GM18507 (cell line): ENCODE measurements at places on chromosomes 13 and 19.

DNA sequence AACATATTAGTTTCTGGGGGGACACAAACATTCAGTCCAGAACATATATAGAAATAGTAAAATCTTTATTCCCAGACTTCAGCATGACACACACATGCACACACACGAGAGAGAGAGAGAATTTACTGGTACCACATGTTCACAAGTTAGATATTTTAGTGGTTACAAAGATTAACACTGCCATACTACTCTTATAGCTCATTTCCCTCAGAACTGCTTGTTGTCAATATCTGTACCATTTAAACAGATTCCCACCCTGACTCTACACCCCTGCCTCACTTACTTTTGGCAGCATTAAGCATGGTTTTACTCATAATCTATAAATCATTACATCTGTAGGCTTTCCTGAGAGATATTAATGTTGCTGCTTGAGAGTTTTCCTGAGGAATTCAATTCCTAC lies 524.7 kb upstream of the HTR2A start:
- no peak for DNase-seq

GRCh38 chr13:77079902-77080413 lies 53.0 kb upstream of the FBXL3 start:
- DNase-seq = no peak

- DNase-seq = no peak
Measured at GRCh38 chr13:101527130-101527529, 74.7 kb downstream of the ITGBL1 start.

DNA sequence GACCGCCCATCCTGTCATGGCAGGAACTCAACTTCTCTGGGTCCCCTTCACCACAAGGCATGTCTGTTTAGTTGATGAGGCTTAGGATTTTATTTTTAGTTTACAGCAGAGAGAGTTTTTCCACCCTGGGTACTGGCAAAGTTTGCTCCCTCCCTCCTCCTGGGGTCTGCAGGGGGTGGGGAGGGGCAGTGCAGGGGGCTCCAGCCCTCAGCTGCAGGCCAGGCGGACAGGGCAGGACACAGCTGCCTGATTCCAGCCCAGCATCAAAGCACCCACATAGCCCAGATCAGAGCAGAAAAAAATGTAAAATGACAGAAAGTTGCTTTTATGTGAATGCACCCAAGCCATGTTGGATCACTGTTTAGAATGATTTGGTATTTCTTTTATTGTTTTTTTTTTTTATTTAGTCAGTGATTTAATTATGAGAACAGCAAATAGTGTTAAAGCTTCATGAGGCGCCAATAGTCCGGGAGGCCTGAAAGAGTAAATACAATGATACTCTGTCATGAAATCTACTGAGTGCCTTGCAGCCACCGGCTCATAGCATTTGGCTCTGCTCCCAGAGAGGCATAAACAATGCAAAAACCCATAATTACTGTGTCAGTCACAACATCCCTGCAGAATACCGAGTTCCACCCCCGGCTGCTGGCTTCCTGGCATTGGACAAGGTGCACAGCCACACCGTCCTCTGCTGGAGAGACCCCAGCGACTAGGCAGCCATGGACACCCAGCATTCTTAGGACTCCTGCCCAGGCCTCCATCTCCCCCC lies 923.5 kb downstream of the UQCRFS1 start:
- no peak for DNase-seq

DNA sequence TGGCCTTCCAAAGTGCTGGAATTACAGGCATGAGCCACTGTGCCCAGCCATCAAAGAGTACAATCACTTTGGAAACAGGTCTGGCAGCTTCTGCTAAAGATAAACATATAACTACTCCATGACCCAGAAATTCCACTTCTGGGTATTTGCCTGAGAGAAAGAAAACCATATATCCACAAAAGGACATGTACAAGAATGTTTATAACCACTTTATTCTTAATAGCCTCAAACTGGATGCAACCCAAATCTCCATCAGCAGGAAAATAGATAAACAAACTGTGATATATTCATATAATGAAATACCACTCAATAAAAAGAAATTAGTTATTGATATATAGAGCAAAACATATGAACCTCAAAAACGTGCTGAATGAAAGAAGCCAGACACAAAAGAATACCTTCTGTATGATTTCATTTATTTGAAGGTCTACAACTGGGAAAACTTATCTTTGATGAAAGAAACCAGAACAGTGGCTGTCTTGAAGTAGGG lies 40.5 kb downstream of the TEX26 start:
- no peak for DNase-seq

DNA sequence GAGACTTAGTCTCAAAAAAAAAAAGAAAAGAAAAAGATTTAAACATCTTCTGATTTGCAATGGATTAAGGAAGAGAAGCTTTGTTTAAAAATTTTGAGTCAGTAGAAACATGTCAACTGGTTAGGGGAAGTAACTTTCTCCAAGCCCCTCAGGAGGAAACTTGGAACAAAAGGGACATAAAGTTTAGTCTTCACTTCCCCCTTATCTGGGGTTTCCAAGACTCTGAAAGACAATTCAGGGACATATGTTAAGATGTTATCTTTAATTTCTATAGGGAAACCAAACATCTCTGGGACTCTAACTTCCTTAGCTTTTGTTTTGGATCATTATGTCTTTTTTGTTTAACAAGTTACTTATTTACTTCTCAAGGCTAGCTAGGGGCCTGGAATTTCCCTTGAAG lies 20.1 kb upstream of the MRI1 start:
- DNase-seq = no peak

- DNase-seq = no peak
Measured at GRCh38 chr13:99422586-99423220, 78.6 kb upstream of the TM9SF2 start.

GRCh38 chr13:29523199-29523961 lies 72.1 kb downstream of the SLC7A1 start:
- no peak for DNase-seq

DNA sequence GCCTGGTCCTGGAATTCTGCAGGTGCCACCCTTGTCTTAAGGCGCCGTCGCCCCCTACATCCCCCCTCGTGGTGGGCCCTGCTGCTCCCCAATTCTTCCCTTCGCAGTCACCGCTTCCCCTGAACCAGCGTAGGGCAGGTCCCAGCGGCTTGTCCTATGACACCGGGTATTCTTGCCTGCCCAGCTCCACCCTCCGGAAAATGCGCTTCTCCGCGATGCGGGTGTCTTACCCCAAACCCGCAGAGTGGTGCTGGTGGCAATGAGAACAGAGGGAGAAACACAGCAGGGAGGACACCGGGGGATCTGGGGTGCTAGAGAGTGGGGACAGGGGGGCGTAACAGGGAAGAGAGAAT lies 9.0 kb downstream of the ZNF808 start:
- no peak for DNase-seq

DNA sequence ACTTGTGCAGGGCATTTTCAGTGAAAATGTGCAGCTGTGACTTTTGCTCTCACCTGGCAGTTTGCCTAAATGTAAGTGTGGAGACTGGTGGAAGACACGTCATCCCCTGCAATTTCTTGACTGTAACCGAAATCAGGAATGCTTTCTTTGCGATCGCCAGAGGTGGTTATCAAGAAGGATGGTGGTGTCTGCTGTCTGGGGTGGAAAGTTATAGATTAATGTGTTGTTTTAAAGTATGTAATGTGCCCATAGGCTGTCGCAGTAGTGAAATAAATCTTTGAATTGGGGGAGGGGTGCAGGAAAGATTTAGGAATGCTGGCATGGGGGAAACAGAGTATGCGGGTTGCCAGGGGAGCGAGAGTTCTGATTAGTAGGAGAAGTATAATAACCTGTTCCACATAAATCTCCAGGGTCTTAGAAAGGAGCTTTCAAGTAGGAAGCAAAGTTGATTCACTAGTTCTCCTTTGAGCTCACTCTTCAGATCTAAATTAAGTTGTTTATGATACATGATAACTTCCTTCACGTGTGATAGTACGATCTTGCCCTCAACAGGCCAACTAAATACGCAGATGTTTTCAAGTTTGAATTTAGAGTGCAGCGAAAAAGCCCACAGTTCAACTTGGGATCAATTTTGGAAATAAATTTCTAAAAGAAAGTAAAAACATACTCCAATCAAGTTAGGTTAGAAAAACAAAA lies 1520.0 kb upstream of the SLC10A2 start:
- no peak for DNase-seq
